ENCODE measurements at places on chromosomes 3 and 15.

DNA sequence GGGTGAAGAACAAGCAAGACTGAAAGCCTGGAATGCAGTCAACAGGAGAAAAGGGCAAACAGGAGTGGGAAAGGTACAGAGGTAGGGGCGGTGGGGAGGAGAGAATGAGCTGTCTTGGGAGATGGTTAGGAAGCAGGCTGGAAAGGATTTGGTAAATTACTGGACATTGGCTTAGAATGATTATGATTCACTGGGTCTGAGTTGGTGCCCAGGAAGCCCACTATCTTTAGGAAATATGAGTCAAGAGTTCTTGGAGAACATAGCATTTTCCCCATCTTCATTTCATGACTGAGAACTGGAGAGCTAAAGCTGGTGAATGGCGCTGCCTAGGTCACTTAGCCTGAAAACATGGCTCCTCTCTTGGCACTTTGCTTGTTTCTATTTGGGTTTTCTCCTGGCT lies 74.7 kb upstream of the C3orf80 start:
- no peak for DNase-seq

DNA sequence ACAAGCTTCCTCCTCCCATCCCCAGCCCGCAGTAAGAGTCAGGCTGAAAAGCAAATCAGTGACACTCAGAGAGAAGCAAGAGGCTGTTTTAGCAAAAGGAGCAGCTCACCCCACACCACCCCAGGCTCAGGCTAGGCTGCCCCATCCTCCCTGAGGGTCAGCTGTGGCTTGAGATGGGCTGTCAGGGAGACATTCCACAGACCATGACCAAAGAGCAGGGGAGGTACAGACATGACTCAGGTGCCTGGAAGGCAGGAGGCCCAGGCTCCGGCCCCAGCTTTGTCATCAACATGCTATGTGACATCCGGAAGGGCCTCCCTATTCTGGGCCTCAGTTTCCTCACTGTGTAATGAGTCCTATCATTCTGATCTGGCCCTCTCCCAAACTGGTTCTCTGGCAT lies 24.7 kb downstream of the HCN4 start:
- no peak for DNase-seq

- no peak for DNase-seq
These were observed 74.0 kb upstream of the CTNNB1 start for GRCh38 chr3:41125258-41125657.

DNA sequence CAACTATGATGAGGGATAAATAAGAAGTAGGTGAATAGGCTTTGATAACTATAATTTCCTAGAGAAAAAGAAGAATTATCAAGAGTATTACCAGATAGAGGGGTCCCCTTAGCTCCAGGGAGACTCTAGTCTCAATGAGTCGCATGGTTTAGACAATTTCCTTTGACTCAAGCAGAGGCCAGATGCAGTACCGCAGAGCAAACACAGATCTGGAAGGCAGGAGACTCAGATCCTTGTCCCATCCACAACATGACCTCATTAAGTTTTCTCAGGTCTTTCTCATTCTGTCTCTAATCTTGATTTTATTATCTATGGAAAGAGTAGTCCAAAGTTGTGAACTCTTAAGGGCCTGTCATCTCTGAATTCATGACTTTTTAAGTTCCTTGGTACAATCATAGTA lies 987.9 kb downstream of the NTRK3 start:
- DNase-seq: no peak

DNA sequence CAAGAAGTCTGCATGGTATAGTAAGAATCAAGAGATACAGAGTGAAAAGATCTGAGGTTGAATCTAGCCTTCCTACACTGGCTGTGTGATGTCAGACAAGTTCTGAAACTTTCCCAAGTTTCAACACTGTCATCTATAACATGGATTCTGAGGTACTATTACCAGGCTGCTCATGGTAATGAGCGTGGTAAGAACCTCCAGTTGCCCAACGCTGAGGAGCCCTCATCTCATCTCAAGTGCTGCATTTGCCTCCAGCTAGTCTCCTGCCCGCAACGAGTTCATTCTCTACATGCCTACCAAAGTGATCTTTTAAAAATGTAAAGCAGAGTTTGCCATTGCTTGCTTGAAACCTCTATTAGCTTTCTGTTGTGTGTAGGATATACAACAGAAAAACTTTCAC lies 168.1 kb downstream of the NEK11 start:
- no peak for DNase-seq

DNA sequence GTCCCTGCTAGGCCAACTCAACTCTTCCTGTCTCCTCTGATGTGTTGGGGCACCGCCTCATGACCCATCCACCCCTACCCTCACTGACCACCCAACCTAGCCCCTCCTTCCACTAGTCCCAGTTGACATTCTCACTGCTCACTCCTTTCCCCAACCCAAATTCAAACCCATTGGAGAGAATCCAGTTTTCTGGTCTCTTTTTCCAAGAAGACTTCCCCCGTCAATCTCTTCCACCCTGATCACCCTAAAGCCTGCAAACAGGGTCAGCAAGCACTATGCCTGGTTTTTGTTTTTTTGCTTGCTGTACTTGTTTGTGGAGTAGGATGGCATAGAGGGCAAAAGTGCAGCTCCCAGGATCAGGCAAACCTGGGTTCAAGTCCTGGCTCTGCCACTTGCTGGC lies 176.6 kb upstream of the PPP2R3A start:
- no peak for DNase-seq

- DNase-seq: no peak
These were observed 82.8 kb upstream of the TNIK start for GRCh38 chr3:171542976-171543375.

- DNase-seq: no peak
These were observed 43.6 kb upstream of the PLXNA1 start for GRCh38 chr3:126939338-126939718.

DNA sequence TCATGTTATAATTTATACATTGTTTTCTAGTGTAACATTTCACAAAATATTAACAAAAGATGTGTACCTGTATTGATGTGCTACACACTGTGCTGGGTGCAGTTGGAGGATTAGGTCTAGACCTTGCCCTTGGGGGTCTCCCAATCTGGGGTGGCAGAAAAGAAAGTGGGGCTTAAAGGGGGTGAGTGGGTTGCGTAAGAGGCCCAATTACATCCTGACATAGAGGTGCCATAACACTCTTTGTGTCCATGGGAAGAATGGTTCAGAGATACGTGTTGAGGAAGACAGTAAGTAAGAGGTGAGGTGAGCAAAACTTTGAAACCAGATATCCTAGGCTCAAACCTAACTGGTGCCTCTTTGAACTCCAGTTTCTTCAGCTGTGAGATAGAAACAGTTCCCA lies 31.0 kb downstream of the DLEC1 start:
- DNase-seq: no peak

- no peak for DNase-seq
These were observed 89.8 kb upstream of the MEX3B start for GRCh38 chr15:82135638-82136037.

DNA sequence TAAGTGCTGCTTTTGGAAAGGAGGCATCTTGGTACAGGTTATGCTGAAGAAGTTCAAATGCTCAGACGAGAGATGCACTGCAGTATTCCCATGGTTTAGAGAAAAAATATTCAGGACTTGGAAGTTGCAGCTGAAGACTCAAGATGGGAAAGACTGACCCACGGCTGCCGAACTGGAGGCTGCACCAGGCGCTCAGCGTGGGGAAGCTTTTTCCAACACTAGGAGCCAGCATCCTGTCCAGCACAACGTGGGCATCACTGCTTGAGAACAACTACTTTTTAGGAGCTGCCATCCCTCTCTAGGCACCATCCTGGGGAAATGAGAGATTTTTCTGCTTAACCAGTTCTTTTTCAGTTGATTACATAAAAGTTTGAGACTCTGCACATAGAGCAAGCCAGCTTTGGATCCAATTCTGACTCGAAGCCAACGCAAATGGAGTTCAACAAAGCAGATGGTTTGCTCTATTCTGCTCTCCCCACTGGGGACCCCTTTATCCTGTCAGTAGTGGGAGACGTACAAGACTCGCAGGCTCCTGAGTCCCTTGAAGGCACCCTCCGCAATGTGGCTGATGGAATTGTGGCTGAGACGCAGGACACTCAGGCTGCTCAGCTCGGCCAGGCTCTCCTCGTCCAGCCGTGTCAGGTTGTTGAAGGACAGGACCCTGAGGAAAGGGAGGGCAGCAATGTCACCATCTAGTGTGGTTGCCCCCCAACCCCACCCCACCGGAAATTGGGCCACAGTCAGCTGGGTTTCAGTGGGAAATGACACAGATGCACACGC lies 93.8 kb downstream of the LRIG1 start:
- no peak for DNase-seq

- no peak for DNase-seq
These were observed 170.9 kb upstream of the NR2E3 start for GRCh38 chr15:71639471-71639870.

GRCh38 chr3:1439395-1439794 lies 346.6 kb downstream of the CNTN6 start:
- no peak for DNase-seq

DNA sequence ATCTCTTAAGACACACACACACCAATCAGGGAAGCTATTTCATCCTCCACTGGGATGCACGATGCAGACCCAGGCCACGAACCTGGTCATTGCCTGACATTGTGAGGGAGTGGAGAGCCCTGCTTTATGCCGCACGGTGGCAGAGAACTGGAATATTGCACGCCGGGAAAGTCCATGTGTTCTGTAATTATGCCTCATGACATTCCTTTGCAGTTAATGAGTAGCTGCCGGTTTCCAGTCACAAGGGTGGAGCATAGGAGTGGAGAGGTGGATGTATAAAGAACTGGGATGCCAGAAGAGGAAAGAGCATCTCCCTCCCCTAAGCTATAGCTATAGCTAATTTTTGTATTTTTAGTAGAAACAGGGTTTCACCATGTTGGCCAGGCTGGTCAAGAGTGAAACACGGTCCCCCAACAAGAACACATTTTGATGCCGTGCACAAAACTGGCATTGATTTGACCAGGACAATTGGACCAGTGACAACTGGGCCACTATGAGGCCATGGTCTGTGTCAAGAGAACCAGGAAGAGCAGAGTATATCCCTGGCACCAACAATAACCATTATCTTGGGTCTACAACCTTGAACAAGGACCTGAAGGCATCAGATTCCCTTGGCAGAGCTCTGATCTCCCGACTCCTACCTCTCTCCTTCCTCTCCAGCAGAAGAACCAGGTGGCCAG lies 51.4 kb downstream of the SH3BP5 start:
- no peak for DNase-seq

- DNase-seq: no peak
These were observed 194.4 kb upstream of the GBE1 start for GRCh38 chr3:81955878-81956277.

GRCh38 chr3:16654976-16655375 lies 49.8 kb upstream of the DAZL start:
- no peak for DNase-seq

GRCh38 chr15:43266834-43267233 lies at the start of gene TGM5:
Gene TGM5, minus strand, starts transcription at chr15:43266928. Its CDS starts 79 bp downstream, at chr15:43266849.
- DNase-seq: no peak

GRCh38 chr3:72523429-72524151 lies 324.7 kb downstream of the SHQ1 start:
- no peak for DNase-seq

DNA sequence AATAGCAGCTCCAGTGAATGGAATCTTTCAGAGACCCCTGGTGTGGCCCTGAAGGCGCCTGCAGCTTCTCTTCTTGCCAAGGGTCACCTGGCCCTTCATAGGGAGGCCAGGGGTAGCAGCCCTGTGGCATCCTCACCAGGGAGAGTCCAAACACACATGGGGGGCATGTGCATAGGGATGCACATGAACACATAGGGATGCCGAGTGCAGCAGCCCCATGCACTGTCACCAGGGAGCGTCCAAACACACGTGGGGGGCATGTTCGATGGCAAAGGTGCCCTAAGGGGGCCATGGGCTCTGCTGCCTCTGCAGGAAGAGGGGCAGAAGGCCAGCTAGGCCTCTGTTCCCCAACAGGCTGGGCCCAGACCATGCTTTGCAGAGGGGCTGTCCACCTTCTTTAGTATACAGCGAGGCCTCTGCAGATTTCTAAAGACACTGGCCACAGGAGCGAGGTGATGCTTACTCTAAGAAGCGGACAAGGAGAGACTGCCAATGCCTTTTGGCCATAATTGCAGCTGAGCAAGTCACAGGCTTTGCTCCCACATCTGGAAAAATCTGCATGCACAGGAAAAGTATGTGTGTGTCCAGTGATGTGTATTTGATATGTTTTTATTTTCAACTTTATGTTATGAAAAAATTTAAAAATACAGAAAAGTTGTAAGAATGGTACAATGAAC lies 21.0 kb downstream of the ANAPC13 start:
- no peak for DNase-seq

DNA sequence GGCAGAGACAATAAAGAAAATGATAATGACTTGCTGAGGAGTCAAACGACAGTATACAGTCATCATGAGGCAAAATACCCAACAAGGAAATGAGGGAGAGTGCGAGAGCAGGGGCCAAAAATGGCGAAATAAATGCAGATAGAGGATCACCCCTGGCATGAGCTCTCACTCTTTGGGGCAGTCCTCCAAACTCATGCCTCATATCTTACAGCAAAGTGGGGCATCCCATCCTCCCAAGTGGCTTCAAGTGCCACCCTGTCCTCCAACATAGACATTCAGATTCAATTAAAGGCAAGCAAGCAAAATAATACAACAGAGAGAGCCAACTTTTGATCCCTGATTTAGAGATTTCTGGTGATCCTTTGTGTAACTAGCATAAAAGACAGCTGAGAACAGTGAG lies 278.4 kb downstream of the GBE1 start:
- no peak for DNase-seq

GRCh38 chr3:186651678-186652215 lies 11.5 kb downstream of the FETUB start:
- DNase-seq: no peak
